CD4-positive, alpha-beta T cell treated with Interferon alpha-2 for 1 hour (primary cell): ENCODE measurements at places on chromosomes 4 and X.
A peak's percentile ranks its signal among the peaks of the same experiment; 100 is the strongest.

GRCh38 chrX:110966839-110967238, 129.2 kb upstream of the PAK3 start:
- DNase-seq = no peak

DNA sequence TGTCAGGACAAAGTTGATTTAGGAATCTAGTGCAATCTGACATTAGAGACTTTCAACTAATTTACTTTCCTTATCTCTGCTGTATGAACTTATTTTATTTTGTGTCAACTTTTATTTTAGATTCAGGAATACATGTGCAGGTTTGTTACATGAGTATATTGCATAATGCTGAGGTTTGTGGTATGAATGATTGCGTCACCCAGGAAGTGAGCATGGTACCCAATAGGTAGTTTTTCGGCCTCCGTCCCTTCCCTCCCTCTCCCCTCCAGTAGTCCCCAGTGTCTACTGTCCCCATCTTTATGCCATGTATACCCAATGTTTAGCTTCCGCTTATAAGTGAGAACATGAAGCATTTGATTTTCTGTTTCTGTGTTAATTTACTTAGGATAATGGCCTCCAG, 68.7 kb upstream of the TEX13D start:
- no peak for DNase-seq

DNA sequence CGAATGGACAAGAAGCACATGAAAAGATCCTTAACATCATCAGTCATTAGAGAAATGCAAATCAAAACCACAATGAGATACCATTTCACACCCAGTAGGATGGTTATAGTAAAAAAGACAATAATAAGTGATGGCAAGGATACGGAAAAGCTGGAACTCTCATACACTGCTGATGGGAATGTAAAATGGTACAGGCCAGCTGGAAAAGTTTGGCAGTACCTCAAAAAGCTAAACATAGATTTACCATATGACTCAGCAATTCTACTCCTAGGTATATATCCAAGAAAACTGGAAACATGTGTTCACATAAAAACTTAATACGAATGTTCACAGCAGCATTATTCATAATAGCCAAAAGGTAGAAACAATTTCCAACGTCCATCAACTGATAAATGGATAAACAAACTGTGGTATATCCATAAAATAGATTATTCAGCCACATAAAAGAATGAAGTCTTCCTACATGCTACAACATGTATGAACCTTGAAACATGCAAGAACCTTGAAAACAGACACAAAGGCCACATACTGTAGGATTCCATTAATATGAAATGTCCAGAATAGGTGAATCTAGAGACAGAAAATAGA, 11.9 kb downstream of the RPS6KA3 start:
- DNase-seq = no peak

DNA sequence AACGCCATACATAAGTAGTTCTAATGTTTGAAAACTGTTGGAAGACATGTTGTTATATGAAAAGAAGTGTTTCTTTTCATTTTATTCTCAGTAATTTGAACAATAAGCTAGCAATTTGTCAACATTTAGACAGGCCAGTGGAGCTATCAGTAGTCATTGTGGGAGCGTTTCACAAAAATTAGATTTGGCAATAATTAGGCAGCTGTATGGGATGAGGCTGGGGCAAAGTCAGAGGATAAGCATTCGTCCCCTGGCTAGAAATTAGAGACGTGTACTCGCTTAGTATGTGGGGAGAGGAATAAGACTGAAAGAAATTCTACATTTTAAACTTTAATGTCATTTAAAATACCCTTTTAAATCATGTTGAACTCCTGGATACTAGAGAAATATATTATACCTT, 70.6 kb downstream of the TMEM144 start:
- DNase-seq = no peak

- peak; percentile 50 for DNase-seq
Observed at GRCh38 chrX:16528620-16529019, 121.3 kb upstream of the S100G start.

- no peak for DNase-seq
Observed at GRCh38 chr4:84750960-84751283, 168.0 kb downstream of the CDS1 start.

DNA sequence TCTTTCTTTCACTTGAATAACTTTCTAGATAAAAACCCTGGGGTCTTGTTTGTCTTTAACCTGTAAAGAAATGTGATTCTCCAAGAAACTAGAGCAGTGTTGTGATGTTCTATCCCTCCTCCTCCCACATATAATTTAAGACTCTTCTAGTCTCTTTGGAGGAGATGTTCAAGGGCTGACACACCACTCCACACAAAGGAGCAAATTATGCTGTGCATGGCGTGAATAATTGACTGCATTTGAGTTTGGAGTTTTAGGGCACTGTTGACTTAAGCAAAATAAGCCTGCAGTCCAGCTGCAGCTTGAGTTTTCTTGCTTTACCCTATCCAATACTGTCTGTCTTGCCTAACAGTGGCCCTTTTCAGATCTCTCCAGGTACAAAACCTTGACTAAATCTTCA, 119.7 kb downstream of the CHRDL1 start:
- DNase-seq = no peak

DNA sequence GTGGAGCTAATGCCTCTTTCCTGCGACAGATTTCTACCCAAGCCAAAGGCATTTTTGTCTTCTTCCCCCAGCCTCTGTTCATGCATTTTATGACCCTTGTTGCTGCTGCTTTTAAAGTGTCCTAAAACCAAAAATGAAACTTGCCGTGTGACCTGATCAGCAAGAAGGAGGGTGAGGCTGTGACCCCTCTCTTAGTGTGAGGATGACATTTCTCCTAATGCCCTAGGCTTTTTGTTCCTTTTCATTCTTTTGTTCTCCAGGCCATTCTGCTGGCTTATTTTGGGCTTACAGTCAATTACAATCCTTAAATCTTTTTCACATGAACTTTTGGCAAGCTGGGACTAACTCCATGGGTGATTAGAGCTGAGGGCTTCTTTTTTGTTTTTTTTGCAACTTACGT, 34.4 kb downstream of the PTTG2 start:
- no peak for DNase-seq

GRCh38 chr4:78865451-78865850, 73.8 kb downstream of the PAQR3 start:
- DNase-seq = no peak

DNA sequence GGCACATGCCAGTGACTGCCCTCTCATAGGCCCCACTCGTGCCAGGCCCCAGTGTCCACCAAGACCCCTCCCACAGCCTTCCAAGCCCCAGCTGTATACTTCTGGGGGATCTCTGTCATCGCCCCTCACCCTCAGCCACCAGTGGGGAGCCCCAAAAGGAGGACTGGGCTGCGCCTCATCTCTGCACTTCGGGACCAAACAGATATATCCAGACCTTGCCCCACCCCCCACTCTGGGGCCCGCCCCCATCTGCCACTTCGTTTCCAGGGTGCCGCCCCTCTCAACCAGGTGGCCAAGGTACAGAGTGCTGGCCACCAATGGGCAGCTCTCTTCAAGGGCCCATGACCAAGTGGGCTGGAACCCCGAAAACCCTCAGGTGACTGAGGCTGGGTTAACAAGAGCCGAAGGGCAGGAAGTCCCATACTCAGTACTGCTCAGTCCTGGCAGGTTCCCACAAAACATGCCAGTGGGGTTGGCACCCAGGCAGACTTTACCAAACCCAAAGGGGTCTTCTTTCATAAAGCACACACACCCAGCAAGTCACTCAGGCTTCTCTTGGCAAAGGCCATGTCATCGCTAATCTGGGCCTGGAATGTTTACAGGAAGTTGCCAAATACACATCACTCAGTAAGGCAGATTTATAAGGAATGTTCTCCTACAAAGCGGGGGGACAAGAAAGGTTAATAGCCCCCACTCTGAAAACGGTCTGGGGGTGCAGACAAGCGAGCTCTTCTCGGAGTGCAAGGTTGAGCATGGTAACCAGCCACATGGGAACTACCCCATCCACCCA, 4.4 kb downstream of the ZFYVE28 start:
- peak; percentile 65 for DNase-seq

DNA sequence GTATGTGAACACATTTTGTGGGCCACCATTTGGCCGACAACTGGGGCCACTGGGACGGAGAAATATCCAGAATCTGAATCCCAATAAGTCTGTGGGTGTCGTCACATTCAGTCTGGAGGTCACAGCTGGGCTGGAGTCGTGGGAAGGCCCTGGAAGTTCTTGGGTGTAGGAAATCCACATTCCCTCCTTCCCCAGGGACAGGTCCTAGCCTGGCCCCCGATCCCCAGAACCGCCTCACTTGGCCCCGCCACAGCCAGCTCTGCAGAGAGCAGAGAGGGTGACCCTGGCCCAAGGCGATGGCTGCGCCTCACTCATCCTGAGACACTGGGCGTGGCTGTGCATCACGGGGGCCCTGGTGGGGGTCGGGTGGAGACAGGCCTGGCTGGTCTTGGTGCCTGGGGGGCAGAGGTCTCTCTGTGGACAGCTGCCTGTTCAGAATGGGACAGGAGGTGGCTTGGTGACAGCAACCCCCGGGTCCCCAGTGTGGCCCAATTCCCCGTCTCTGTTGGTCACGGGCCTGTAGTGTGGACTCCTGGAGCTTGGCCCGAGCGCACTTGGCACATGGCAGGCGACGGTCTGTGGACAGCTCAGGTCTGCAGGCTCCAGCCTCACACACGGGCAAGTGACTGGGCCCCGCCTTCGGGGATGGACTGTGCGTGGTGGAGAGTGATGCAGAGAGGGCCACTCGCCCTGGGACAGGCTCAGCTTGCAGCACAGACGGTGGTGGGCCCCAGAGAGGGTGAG, 16.4 kb downstream of the DOK7 start:
- DNase-seq = no peak

GRCh38 chr4:65624651-65625050, 45.6 kb downstream of the EPHA5 start:
- DNase-seq = no peak

GRCh38 chrX:149858592-149858991, 22.4 kb upstream of the MAGEA8 start:
- DNase-seq = no peak

- DNase-seq = no peak
Observed at GRCh38 chr4:125836597-125837195, 521.9 kb downstream of the FAT4 start.

DNA sequence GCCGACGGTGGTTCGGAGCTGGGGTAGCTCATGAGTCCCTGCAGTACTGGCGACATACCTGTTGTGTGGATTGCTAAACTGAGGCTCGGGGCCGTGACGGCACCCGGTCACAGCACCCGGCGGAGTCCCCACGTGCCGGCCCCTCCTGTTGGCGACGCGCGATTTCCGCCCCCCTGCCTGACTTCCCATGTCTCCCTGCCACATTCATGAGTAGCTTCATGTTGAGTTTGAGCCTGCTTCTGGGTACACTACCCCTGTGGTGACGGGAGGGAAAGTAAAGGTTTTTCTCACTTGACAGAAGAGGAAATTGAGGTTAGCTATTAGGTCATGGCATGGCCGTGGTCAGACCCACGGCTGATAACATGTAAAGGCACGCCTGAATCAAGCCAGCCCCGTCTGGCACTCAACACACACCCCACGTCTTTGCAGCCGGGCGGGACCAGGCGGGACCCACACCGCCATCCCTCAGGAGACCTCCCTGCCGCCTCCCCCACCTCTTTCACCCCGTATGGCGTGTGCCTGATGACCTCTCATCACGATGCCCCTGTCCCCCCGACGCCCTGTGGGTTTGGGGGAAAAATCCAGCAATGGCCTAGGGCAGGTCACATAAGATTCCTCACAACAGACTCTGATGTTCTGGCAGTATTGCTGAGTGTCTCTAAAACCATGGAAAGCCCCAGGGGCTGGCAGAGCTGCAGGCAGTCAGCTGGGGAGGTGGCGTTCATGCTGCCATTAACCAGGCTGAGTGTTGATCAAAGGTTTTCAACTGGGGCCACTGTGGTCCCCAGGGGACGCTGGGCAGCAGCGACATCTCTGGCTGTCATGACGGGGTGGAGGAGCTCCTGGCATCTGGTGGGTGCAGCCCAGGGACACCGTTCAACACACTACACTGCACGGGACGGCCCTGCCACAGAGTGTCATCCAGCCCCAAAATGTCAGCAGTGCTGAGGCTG, 29.2 kb downstream of the P2RY8 start:
- peak; percentile 56 for DNase-seq

DNA sequence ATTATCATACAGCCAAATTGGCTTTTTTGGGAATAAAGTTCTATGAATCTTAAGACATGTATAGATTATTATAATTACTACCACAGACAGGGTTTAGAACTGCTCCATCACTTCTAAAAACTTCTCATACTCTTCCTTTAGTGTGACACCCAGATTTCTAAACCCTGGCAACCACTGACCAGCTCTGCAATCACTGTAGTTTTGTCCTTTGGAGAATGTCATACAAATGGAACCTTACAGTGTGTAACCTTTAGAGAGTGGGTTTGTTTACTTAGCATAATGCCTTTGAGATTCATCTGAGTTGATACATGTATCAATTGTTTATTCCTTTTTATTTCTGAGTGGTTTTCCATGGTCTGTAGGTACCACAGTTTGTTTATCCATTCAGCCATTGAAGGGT, 95.0 kb downstream of the TMEM164 start:
- no peak for DNase-seq

DNA sequence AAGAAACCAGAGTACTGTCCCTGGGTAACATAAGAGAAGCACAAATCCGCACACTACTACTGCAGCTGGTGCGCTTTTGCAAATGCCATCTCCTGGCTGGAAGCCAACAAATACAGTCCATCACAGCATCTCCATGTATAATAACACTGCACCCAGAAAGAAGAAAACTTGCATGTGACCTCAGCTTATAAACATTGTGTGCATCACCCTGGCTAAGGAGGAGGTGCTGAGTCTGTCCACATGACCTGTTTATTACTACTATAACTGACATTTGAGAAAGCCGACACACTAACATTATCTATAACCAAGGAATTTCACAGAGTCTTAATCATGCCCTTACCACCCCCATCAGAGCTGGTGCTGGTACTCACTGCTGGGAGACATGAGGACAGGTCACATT, 516.8 kb downstream of the CFAP47 start:
- no peak for DNase-seq

DNA sequence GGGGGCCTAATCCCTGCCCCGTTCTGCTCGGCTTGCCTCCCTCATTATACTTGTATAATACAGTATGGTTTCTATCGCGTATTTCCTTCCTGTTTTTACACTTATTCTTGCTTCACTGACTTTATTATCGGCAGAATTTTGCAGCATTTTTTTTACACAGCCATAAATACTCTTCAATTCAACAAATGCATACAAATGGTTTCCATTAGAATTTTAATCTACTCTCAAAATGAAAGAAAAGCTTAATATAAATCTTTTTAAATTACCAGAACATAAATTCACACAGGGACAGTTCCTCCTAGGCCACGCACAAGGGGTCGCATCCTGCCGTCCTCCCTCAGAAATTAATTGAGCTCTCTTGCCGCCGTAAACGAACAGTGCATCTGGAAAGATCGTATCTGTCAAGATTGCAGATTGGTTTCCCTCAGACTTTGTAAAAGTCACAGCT, 42.9 kb downstream of the DCTD start:
- DNase-seq = no peak

DNA sequence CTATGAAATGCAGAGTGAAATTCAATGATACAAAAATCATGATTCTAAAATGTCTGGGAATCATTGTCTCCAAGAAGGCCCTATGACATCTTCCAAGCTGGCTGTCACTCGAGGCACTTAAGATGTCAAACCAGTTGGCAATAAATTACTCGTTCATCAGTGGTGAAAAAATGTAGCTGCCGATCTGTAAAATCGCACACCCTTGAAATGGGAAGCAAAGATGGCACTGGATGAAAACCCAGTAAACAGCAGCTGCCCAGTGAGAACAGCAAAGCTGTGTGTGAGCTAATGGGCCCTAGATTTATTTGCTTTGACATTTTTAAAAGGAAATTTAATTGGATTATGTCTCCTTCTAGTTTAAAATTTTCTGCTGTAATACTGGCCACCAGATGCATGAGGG, 181.9 kb upstream of the NDP start:
- DNase-seq = no peak
